Foreskin keratinocyte (primary cell): ENCODE measurements at places on chromosomes 13 and 19. TPM values are rescaled to one million over a fixed set of nuclear protein-coding genes. Genes with fewer than 3 reads are reported as not detected.

DNA sequence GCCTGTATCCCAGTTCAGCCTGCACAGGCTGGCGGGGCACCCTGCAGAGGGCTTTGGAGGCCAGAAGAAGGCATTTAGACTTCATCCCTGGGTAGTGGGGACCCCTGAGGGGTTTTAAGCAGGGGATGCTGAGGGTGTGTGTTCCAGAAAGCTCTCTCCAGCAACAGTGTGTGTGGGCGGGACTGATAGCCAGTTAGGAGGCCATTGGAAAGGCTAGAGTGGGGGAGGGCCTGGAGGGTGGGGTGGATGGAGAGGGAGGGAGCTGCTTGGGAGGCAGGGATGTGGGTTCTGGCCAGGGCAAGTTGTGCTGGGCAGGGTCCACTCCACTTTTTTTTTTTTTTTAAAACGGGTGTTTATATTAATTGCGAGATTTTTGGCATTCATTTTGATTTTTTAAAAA lies 28.3 kb downstream of the LYL1 start:
- no peak for DNase-seq

MYH14 gene
- total RNA-seq = 0.07 TPM in 1 of 2 replicates, not detected in the other

DNA sequence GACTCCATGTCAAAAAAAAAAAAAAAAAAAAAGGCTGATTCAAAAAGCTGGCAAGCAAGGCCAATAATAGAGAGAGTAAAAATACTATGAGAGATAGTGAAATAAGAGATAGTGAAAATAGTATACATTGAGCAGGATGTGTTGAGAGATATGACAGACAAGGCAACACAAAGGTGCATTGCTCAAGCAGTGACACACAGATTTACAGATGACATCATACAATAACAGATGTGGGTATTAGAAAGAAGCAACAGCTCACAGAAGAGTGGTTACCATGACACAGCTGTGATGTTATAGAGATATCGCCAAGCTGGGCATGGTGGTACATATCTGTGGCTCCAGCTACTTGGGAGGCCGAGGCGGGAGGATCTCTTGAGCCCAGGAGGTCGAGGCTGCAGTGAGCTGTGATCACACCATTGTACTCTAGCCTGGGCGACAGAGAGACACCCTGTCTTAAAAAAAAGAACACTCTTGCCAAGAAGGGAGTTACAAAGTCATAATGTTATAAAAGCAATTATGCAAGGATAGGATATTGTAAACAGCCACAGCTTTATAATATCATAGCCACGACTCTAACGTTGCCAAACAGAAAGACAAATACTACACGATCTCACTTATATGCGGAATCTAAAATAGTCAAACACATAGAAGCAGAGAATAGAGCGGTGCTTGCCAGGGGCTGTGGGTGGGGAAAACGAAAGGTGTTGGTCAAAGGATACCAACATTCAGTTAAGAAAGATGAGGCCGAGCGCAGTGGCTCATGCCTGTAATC lies 10.3 kb downstream of the TNFSF9 start:
- DNase-seq = peak; percentile 54

IZUMO2 gene
- not detected in 2 replicates for total RNA-seq

- peak; percentile 51 for DNase-seq
Observed at GRCh38 chr13:95784900-95785290, 108.0 kb downstream of the DNAJC3 start.

DNA sequence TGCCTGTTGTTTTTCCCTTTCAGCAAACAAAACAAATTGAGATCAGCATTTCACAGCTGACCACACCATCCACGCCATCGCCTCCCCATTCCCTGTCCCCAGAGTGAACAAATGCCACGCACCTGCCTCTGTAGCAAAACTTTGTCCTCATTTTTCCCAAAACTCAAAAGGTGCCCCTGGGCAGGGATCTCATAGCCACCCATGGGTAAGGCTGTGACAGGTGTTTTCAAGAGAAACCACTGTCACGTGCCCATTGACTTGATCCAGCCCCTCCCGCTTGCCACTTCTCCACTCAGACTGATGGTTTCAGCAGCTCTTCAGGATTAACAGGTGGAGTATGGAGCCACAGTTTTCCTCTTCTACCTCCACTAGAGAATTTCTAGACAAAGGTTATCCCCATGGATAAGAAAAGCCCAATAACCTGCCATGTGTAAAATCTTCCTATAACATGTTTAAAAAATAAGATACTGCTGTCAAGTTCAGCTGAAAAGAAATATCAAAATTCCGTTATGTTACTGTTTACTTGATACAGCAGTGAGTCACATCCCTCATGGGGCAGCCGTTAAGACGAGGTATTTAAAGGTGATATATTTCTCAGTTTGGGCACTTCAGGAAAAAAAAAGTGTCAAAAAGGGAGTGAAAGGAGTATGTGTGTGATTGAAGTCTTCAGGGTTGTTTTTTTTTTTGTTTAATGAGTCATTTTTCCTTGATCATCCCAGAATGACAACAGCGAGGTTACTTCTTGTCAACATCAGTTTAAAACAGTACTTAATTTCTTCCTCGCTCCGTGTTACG lies 63.5 kb upstream of the GPR183 start:
- no peak for DNase-seq

RUBCNL gene
- 0.10 TPM in 1 of 2 replicates, not detected in the other for total RNA-seq

DNA sequence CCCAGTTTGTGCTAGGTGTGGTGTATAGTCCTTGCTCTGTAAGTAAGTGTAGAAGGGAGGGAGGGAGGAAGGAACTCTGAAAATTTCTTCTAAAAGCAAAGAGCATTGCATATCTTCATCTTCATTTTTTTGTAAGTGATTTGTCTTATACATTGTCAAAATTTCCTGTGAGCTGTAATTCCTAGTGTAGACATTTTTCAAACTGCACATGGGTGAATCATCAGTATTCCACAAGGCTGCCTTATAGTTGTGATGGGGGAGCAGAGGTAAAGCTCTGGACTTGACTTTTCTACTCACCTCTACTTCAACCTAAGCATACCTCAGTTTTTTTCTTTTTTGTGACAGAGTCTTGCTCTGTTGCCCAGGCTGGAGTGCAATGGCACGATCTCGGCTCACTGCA lies 86.9 kb downstream of the CDK8 start:
- DNase-seq = no peak

- DNase-seq = peak; percentile 4
Observed at GRCh38 chr13:77979721-77980385, 61.2 kb upstream of the EDNRB start.
